HL-60 (cell line): ENCODE measurements at places on chromosomes 6 and 20.

DNA sequence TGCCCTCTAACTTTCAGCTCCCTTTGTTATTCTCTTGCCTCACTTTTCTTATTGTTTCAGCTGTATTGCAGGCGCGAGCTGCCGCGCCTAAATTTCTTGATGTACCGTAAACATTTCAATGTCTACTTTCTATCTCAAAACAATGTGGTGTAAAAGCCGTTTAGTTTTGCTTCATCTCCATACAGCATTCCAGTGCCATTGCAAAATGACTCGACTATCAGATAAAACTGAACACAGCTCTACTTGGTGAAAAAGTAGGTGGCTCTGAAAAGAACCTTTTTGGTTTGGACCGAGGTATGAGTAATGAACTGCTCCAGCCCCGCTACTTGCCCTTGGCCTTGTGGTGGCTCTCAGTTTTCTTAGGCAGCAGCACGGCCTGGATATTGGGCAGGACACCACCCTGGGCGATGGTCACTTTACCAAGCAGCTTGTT lies 74.6 kb downstream of the OR2B2 start:
- no peak for DNase-seq

DNA sequence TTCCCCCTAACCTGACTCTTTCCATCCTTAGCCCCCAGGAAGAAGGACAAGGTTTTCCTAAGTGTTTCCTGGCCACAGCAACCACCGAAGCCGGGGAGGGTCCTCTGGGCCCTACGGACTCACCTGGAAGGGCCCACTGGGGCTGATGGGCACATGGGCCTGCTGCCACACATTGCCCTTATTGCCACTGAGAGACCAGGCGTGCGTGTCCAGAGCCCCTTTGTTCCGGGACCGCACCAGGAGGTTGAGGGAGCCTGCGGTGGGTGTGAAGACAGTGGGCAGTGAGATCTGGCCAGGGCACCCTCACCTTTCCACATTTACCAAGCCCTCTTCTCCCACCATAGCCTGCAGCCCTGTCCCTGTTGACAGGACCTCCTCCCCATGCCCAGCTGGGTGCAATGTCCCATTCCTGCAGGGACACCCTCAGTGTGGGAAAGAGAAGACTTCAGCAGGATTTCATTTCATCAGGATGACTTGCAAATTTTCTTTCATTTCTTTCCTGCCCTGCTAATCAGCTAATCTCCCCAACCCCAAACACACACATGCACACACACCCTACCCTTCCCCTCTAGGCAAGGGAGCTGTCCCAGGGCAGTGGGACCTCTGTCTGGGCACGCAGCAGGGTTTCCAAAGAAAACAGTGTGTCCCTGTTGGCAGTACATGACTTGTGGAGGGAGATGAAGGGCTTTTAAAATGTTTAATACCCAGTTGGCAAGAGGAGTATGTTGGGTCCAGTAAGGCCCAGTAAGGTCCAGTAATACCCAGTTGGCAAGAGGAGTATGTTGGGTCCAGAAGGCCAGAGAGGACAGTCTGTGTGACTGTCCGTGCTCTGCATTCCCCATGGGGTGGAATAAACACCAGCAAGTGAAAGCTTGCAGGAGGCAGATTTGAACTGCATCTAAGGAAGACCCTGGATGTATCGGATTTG lies 59.0 kb downstream of the MDGA1 start:
- DNase-seq = no peak

DNA sequence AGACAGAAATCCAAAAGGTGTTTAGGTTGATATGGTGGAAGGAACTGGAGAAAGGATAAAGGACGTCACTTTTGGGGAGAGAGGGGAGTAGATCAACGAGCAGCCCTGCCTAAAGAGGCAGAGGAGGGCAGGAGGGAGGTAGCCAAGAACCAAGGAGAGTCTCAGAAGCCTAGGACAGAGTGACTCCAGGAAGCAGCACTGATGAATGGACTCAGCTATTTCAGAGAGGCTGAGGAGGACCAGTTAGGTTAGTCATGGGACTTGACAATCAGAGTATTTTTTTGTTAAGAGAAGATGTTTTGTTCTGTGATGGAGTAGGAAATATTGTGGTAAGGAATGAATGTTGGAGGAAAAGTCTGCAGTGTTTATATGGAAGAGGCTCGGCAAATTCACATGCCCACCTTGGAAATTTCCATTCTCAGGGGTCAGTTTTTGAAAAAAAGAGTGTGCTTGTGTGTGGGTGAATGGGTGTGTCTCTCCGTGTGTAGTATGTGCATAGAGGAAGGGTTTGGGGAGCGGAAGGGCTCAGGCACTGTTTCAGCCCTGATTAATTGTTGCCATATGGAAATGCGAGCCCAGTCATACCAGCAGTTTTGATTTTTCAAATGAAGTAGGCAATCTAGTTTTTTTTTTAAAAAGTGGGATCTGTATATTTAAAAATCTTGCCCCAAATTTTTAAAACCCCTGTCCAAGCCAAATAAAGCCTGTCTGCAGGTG lies 303.6 kb downstream of the SAMD5 start:
- no peak for DNase-seq

- no peak for DNase-seq
These were observed 54.8 kb downstream of the ADGRB3 start for GRCh38 chr6:68689910-68690309.

DNA sequence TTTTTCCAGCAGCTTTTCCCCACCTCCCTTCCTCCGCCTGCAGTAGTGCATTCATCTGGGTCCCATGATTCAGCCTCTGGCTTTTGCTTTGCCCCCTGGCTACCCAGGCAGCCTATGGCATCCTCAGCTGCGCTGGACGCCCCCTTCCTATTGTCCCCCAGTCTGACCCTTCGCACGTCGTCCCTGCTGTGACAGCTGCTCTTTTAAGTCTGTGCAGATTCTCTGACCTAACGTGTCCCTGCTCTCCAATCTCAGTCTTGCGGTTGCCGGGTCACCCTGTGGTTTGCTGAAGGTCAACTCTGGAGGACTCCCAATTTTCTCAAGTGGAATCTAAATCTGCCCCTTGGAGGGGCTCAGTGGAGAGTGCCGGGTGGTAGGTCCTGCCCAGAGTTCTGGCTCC lies 294.3 kb downstream of the CDC5L start:
- no peak for DNase-seq

DNA sequence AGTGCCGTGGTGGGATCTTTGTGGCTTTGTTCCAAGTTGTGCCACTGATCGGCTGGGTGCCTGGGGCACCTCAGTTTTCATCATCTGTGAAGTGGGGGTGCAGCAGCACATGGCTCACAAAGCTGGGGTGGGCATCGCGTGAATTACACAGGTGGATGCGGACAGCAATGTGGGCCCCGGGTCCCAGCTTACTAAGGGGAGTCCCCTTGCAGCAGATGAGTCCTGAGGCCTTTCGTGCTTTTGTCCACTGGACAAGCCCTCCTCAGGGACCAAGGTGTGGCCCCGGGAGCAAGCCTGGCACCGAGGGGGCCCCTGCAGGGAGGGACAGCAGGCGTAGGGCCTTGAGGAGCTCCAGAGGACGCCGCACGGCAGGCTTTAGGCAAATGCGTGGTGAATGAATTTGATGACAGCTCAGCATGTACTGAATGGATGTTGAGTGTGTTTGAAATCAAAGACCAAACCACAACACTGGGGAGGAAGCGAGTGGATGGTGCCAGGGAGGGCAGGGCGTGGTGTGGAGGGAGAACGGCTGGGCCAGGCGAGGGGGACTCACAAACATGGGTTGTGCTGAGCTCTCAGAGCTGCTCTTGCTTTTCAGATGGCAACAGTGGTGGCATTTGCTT lies 53.2 kb downstream of the IRF4 start:
- no peak for DNase-seq

GRCh38 chr20:38697306-38697705 lies 27.0 kb upstream of the SLC32A1 start:
- DNase-seq = no peak

DNA sequence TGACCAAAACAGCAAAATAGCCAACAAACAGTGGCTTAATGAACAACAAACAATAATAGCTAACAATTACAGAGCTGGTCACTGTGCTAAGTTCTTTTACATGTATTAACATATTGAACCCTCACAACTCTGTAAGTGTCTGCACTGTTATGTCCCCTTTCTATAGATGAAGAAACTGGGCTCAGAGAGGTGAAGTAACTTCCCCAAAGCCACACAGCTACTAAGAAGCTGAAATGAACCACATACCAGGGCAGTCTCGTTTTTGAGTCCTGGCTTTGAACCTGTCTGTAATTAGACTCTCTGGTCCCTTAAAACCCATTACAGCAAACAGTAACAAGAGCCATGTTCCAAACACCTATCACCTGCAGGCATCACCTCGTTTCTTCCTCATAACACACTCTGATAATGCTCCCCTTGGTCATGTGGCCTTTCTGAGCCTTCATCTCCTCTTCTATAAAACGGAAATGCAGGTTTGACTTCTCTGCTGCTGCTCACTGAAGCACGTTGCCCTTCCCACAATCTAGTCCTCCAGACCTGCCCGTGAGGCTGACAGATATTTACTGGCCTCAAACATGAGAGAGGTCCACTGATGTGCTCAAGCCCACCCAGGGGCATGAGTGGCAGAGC lies 23.3 kb downstream of the KCNK15 start:
- DNase-seq = no peak

DNA sequence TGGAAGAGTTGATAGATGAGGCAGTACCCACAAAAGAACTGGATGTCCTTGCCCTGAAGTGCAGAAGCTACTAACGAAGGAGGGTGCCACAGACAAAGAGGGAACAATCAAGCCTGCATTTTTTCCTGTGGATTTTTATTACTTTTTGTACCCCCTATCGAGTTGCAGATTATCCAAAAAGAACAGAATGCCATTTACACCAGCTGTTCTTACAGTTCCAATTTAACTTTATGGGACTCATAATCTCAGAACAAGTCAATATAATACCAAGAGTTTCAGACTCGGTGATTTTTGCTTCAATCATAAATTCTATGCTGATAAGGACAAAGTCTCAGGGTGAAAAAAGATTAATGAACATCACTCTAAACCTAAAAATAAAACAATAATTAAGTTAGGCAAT lies 4.0 kb upstream of the CNKSR3 start:
- no peak for DNase-seq

- DNase-seq = no peak
These were observed 1.6 kb upstream of the THBD start for GRCh38 chr20:23050847-23051627.

DNA sequence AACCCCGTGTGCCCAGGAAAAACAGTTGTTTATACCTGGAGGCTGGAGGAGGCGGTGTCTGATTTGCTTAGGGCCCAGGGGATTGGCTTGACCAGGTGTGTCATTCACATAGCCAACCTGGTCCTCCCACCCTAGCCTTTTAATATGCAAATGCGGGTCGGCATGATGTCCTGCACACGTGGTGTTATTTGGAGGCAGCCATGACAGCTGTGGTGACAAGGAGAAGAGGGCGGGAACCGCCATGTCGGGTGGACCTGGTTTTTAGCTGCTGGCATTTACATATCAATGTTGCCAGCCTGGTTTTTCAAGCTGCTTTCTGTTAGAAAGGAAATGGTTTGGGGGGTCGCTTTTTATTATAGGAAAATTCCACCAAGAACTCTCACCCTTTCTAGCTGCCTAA lies 291.4 kb upstream of the QKI start:
- no peak for DNase-seq

DNA sequence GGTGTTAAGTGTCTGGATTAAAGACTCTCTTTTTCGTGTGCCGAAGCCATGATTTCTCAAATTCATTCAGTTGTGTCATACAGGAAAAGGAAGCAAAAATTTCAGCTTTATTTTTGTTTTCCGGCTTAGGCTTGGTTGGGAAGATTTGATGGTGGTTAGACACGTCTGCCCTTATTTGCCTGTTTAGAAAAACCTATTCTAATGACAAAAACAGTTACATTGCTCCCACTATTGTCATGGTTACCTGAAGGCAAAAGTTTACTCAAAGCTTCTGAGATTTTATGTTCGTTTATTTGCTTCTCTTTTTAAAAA lies 982 bp downstream of the DNAJC5 start:
- no peak for DNase-seq

DNA sequence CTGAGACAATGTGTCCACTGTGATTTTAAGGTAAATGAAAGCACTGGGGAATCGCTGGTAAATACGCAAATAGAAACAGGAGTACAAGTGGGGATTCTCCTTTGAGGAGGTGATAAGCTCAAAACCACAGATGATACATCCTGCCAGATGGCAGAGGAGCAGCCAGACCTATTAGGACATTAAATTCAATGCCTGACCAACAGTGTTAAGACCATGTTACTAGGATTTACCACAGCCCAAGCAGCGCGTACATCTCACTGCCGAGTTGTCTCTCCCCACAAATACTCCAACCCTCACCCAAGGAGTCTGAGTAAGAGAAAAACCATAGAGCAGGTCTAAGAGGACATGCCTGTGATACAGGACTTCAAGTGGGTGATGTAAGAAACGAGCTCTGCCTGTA lies 68.9 kb upstream of the TULP1 start:
- no peak for DNase-seq

- DNase-seq = peak; percentile 45
These were observed 294.4 kb downstream of the KCNQ5 start for GRCh38 chr6:72916298-72916697.

GRCh38 chr6:42441697-42442081 lies 10.0 kb downstream of the TRERF1 start:
- DNase-seq = no peak

- no peak for DNase-seq
These were observed 246.1 kb upstream of the AFDN start for GRCh38 chr6:167580619-167580911.

- no peak for DNase-seq
These were observed 987 bp downstream of the TMEM181 start for GRCh38 chr6:158560836-158561320.

DNA sequence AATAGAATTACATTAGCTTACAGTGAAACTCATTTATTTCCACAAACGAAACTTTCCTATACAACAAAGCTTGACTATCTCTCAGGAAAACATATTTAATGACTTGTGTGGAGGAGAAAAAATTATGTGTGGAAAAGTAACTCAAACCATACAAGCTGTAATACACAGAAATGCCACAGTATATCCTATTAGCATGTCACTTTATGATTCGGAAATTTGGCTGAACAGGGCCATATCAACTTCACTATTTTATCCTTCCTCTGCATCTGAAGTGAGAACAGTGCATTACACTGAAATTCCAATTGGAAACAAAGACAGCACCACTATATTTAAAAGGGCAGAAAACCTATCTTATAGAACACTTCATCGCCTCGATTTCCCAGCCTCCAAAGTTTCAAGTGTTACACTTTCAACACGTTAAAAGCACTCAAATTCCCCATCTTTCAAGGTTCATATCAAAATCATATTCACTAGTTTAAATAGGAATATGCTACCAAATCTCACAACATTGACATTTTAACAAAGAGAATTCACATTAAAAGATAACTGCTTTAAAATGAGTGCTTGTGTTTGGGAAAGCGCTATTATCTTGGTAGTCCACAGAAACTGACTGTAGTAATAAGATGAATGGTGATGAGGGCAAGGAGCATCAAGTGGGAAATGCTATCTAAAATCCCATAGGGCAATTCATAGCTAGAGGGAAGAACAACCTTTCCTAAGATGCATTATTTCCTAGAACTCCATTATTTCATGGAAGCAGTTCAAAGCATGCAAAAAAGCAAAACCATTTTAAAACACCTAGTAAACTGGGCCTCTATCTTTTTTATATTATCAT lies 1.8 kb downstream of the REV3L start:
- no peak for DNase-seq

GRCh38 chr6:30656513-30656912 lies 9.6 kb downstream of the C6orf136 start:
- peak; percentile 71 for DNase-seq
